ENCODE measurements at places on chromosomes 5 and 9.

- DNase-seq: no peak
Measured at GRCh38 chr9:108743901-108744371, 111.8 kb downstream of the ACTL7B start.

GRCh38 chr5:17314907-17315471 lies 97.6 kb downstream of the BASP1 start:
- DNase-seq: no peak

GRCh38 chr5:132073231-132074013 lies at the start of gene CSF2:
Gene CSF2, plus strand, starts transcription at chr5:132073789. Its CDS starts 35 bp downstream, at chr5:132073824.
- no peak for DNase-seq

DNA sequence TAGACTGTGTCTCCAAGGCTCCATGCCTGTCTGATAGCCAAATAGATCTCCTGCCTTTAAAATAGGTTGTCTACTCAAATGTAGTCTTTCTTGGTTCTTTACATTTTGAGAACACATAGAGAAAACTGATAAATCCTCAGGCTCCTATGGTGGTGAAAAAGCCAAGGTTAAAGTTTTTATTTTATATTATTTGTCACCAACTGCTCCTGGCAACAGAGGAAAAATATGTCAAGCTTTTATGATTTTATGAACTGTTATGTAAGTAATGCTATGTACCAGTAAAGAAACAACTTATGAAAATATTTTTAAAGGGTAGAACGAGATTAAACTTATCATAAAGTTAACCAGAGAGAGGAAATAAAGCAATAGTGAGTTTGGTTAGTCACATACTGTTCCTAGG lies 222.8 kb downstream of the NR2F1-AS1 start:
- no peak for DNase-seq

GRCh38 chr9:21611891-21612290 lies 129.8 kb upstream of the IFNE start:
- DNase-seq: no peak

DNA sequence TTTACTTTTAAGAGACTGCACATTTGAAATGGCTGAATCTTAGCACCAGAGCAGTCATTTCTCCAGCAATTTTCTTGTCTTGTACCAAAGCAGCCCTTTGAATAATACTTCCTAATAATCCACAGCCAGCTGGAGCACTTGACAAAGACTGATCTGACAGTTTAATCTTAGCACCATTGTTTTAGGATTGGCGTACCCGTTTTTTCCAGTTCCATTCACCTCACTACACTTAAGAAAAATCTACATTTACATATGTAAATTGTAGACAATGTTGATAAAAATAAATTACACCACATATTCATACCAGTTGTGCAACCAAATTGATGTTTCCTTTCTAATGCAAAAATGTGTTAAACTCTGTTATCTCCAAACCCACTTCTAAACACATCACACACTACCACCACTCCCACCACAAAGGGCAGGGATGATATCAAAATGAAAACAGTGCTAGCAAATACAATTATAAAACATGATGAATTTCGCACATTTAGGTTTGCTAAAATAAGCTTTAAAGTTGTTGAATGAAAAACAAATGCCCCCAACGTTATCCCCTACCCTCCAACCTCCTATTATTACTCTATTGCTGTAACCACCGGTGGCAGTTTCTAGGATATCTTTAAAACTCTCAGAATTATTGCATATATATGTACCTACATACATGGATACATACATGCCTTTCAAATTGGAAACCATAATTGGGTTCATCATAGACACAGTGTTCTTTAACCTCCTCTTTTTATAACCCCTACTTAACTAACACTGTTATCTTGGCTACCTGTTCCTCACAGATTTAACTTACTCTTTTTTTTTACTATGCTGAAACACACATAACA lies 21.5 kb downstream of the SERINC5 start:
- DNase-seq: no peak

All from heart left ventricle (tissue), 16 donors.